ENCODE measurements at places on chromosomes 7 and 10.

DNA sequence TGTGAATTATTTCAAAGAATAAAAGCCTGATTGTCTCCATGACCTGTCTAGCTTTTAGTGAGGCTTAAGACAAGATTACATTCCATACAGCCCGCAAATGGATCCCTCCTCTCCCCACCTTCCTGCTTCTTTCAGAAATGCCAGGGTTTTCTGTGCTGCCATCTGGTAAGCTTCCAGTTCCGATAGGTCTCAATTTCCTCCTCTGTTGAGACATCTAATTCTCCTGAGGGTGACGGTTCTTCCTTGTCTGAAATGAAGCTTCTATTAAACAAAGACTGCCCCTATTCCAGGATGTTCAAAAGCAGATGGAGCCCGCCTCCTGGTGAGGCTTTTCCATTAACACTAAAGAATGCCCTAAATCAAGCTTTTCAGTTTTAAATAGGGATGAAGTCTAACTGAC lies 295.6 kb downstream of the PTPRN2 start:
- DNase-seq = peak; percentile 11

DNA sequence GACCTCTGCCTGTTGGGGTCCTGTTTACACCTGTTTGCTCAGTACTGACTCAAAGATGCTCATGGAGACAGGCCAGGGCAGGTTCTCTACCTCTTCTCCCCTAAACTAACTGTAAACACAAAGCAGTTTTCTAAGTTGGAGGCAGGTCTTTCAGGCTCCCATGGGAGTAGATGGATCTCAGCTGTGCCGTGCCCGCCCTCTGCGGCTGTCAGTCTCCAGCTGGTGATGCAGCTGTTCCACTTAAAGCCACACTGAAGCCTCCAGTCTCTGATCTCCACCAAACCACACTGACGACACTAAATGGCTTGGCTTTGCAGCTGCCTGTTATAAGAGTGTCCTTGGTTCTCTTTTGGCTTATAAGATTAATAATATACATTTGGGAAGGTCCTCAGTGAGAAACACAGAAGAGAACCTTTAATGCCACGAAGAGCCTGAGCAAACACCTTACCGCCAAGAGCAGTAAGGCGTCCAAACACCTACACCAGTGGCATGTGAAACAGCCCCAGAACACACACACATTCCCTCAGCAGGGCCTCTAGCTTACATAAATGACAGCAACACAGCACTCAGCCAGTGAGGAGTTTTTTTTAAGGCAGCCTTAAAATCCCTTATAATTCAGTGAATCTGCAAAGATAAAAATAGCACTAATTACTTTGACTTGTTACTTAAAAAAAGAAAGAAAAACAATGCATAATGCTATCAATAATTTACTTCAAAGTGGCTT lies 60.4 kb upstream of the KCNIP2 start:
- DNase-seq = no peak

GRCh38 chr7:44229546-44230105 lies 28.8 kb downstream of the YKT6 start:
- no peak for DNase-seq

DNA sequence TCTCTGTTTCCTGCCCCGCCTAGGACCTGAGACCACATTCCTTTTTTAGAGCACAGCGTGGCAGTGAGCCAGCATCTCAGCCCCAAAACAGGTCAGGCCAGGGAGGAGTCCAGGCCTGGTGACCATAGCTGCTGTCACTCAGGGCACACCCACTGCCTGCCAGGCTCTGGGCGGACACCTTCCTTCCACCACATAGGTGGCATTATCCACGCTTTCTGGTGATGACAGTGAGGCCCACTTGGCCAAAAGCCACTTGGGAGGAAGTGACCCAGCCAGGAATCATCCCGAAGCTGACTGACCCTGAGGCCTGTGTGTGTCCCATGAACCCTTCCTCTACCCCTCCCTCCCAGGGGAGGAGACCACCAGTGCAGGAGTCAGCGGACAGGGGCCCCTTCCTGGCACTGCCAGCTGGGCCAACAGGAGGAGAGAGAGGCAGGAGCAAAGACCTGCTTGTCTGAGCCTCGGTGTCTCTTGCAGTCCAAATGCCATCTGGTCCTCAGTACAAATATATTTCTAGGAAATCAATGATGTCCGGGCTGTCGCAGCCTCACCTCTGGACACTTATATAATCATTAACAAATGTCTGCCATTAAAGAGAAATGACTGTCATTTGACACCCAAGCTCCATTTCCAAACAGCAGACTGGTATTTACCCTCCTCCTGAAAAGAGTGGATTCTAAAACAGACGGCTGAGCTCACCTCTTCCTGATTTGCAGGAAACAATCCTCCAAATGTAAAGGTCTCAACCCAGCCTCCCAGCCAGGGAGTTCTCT lies 63.0 kb downstream of the ABRAXAS2 start:
- peak; percentile 70 for DNase-seq

DNA sequence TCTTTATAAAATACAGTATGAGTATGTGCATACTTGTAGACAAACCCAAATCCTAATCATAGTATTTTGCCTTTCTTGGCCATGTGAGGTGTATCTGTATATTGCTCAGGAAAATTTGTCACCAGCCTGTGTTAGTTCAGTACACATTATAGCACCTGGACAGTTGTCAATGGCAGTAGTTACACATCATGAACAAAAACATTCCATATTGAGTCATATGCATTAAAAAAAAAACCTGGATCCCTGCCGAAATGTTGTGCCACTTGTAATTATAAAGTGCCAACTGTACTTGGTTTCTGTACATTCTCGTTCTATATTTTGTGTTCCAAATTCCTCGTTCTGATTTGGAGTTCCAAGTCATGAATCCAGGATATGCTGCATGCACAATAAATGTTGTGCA lies 410.4 kb downstream of the INHBA start:
- no peak for DNase-seq

DNA sequence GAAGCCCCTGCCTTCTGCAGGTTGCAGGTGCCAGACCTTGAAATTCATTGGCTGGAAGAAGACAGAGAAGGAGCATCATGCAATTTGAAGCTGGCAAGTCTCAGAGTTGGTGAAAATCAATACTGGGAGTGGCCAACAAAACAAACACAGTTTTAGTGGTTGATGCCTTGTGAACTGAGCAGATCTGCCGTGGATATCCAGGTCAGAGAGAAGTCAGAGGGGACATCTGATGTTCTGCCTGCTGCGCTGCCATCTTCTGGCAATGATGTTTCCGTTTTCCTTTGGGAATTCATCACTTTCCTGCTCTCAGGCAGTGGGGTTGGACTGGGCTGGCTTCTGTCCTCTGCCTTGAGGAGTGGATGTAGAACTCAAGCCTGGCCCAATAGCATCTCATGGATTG lies 132.0 kb downstream of the RPS24 start:
- peak; percentile 64 for DNase-seq

GRCh38 chr10:21184216-21184615 lies 287.1 kb upstream of the NEBL start:
- DNase-seq = no peak

DNA sequence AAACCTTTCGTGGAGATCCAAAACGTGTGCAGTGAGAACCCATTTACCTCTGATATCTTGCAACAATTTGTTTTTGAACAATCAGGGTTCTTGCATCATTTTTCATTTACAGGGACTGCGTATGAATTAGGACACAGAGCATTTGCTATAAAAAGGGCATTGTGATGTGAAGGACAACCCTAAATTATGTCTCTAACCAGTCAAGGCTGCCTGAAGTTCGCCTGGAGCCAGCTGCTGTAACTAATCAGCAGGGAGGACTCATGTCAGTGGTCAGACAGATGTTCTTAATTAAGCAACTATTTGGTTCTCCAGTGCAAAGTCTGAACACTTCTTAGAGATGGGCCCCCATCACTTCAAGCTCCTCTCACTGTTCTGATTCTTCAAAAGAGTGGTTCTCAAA lies 674.8 kb downstream of the KCNMA1 start:
- DNase-seq = no peak

GRCh38 chr10:29713450-29713849 lies 78.7 kb upstream of the SVIL start:
- DNase-seq = no peak

DNA sequence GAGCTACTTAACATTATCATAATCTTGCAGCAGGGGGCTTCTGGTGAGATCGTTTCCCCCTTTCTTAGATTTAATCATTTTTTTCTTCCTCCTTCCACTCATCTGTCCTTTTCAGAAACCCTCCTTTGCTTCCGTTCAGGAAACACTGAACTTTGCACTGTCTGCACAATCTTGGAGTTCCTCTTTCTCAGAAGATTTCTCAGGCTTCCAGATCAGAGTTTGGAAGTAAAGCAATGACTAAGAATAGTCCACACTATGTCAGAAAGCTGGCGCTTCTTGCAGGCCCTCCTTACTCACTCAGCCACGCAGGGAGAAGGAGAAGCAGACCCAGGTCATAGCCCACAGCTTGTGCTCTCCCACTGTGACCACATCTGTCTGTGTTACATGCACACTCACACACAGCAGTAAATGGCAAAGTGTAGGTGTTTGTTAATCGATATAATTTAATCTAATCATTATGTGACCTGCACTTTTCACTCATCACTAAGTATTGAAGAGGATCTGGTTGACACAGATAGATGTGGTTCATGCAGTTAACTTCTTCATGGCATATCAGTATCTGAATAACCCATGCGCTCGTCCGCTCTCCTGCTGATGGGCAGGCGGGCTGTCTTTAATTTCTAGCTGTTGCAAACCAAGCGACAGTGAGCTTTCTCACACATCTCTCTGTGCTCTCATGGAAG lies 30.2 kb downstream of the ALOX5 start:
- no peak for DNase-seq
